ENCODE measurements at places on chromosomes 11 and 22.

- DNase-seq, result peak; percentile 22
These were observed at the start of gene BARX2 for GRCh38 chr11:129375751-129376657. BARX2 (plus strand) TSS chr11:129375848; CDS start chr11:129376036, 188 bp downstream.

GRCh38 chr11:4903484-4903883, at the start of gene OR51A7:
OR51A7 (plus strand) TSS chr11:4903783; CDS start chr11:4907370, 3,587 bp downstream.
- no peak for DNase-seq

DNA sequence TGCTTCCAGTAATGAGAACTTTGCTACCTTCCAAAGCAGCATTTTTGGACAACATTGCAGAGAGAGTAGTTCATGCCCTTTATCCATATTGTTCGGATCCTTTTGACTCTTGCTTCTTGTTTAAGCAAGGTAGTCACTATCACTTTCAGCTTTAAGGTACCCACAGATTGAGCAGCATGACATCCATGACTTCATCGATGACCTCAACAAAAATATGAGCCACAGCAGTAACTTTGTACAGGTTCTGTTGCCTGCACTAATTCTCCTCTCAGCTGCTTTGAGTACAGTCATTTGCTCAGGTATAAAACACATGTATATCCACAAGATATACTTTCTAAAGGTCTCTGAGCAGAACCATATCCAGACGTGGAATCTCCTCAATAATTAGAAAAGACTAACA, 546.3 kb downstream of the SOX6 start:
- DNase-seq, result no peak

- DNase-seq, result no peak
These were observed 16.6 kb downstream of the DERL3 start for GRCh38 chr22:23822101-23822671.

- DNase-seq, result no peak
These were observed 85.8 kb downstream of the TRMU start for GRCh38 chr22:46421267-46421666.

DNA sequence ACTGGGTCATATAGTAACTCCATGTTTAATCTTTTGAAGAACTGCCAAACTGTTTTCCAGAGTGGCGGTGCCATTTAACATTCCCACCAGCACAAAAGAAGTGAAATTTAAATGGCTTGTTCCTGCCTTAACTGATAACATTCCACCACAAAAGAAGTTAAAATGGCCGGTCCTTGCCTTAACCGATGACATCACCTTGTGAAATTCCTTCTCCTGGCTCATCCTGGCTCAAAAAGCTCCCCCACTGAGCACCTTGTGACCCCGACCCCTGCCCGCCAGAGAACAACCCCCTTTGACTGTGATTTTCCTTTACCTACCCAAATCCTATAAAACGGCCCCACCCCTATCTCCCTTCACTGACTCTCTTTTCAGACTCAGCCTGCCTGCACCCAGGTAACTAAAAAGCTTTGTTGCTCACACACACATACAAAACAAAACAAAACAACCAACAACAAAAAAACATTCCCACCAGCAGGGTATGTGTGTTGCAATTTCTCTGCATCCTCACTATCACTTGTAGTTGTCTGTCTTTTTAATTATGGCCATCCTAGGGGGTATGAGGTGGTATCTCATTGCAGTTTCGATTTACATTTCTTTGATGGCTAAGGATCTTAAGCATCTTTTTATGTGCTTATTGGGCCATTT, 109.0 kb downstream of the FAR1 start:
- DNase-seq, result no peak

GRCh38 chr22:42056757-42057511, 13.7 kb downstream of the NAGA start:
- DNase-seq, result no peak

GRCh38 chr11:64861227-64861975, 16.9 kb upstream of the CDC42BPG start:
- DNase-seq, result no peak

GRCh38 chr11:133928628-133929059, 28.1 kb downstream of the IGSF9B start:
- DNase-seq, result peak; percentile 43

GRCh38 chr11:45532546-45532945, 132.9 kb downstream of the CHST1 start:
- DNase-seq, result no peak

DNA sequence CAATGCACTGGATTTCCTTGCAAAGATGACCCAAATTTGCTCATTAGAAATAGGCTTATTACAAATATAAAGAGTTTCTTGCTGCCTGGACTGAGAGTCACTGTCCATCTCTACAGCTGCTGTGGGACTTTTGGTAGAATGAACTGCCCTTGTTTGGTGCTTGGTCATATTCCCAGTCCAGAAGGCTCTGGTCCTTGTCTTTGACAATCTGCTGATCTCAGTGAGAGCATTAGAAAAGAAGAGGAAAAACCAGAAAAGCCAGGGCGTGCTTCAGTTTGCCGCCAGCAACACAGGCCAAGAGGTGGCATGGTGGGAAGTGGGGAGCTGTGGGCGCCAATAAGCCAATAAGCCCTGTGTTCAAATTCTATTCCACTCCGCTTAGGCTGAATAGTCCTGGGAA, 48.2 kb upstream of the PARVA start:
- no peak for DNase-seq

DNA sequence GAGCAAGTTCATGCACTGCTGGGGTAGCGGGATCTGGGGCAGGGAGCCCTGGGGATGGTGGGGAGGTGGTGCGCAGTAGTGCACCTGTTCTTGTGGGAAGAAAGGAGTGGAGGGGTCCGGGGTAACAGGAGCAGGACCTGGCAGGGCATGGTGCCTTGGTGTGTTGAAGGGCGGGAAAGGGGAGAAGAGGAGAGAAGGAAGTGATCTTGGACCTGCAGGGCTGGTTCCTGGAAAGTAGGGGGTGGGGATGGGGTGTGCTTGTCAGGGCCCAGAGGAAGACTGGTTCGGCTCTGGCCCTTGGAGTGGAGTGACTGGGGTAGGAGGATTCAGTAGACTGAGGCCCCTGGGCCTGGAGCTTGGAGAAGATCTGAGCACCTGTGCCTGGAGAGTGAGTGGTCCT, 10.9 kb upstream of the CAPN5 start:
- DNase-seq, result no peak

DNA sequence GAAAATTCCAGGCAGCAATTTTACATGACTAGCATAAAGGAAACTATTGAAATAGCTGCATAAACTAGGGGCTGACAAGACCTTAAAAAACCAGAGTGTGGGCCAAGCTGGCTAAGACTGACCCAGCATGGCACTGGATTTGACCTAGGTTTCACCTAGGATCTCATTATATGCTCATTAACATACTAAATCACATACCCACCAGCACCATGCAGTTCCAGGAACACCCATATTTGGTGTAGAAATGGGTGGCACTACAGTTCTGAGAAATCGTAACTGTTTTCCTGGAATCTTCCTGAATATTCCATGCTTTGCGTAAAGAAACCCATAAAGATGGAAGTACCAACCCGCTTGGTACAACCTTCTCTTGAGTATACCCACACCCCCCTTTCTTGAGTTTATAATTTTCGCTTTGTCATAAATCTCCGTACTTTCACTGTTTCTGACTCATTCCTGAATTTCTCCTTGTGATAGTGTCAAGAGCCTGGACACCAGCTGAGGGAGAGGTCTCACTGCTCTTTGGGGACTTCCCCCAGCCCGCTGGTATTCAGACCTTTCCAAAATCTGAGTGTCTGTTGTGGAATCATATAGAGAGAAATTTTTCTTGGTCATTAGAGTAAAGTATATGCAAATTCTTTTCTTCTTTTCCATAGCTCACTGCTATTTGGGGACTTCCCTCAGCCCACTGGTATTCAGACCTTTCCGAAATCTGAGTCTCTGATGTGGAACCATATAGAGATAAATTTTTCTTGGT, 55.1 kb downstream of the MTMR3 start:
- no peak for DNase-seq

DNA sequence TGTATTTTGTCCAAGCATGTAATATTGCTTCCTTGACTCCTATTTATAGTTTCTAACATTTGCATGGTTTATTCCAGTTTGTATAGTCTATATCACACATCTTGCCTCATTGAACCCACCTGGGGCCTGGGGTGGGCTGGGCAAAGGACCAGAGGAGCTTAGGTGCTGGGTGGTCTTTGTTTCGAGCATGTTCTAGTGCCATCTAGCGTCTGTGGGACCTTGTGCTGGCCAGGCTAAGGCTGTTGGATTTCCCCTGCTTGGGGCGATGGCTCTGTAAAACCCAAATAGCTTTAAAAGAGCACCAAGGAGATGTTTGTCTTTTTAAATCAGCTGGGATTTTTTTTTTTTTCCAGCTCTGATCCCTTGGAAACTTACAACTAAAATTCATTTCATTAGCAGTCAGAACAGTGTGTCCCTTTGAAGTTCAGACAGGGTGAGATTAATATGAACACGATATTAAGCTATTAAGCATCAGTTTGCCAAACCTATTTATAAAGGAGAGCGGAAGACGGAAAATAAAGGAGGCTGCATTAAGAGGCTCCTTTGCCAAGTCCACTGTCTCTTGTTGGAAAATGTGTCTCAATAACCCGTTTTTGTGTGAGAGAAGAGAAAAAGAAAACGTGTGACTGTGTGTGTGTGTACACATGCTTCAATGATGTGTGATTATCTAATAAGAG, 157.4 kb downstream of the COMMD9 start:
- DNase-seq, result peak; percentile 16

- no peak for DNase-seq
These were observed 8.6 kb downstream of the EXPH5 start for GRCh38 chr11:108584973-108585372.

GRCh38 chr11:78815831-78816230, 241.2 kb upstream of the NARS2 start:
- DNase-seq, result no peak

DNA sequence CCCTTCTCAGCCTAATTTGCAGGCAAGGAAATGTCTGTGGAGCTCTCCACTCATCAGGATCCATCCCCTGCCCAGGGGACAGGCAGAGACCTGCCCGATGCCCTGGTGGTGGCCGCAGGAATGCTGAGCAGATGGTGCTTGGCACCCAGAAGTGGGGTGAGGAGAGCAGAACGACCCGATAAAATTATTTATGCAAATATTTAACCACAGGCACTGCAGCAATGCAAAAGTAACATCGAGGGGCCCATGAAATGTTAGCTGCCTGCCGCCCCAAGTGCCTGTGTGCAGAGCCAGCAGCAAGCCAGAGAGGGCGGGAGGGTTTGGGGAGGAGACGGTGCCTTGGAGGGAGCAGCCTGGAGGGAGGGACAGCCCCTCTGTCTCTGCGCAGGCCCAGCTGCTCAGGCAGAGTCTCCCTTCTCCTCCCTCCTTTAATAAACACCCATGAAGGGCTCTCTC, 205.5 kb downstream of the CTTN start:
- DNase-seq, result no peak

DNA sequence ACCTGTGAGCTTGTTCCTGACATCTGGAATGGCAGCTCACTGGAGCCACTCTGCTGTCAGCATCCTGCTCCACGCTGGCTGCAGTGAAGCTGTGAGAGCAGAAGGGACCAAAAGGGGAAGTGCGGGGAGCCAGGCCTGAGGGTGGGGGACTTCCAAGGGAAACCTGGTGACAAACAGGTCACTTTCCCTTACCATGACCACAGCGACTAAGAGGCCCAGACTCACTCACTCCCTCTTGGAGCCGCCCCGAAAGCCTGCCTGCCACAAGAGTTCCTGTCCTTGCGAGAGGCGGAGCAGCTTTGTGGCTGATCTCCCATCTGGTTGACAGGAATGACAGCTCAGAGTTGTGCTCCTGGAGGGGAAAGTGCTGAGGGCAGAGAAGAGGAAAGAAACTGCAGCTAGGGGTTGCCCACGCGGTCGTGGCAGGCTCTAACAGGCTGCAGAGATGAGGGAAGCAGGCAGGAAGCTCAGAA, 183.8 kb upstream of the NTM start:
- DNase-seq, result peak; percentile 70

DNA sequence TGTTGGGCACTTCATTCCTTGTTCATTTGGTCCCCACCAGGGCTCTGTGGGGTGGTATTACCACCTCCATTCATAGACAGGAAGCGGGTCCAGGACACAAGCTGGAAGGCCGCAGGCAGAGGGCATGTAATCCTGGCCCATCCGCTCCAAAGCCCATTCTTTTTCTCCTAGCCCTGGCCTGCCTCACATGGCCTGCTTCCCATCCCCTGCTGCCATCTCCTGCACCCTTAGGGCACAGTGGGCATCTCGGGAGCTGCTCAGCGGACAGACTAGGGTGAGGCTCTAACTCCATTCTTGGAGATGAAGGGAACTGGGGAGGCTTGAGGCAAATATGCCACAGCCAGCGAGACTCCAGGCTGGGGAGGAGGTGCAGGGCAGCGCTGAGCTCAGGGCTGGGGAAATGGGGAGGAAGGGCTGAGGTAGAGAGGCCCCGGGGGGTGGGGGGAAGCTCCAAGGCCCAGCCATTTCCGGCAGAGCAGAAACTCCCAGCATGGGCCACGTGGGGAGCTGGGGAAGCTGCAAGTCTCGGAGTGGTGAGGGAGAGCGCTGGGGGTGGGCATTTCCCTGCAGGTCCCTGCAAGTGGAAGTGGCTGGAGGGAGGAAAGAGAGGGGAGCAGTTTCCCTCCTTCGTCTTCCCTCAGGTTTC, 14.3 kb upstream of the BCL9L start:
- DNase-seq, result no peak

DNA sequence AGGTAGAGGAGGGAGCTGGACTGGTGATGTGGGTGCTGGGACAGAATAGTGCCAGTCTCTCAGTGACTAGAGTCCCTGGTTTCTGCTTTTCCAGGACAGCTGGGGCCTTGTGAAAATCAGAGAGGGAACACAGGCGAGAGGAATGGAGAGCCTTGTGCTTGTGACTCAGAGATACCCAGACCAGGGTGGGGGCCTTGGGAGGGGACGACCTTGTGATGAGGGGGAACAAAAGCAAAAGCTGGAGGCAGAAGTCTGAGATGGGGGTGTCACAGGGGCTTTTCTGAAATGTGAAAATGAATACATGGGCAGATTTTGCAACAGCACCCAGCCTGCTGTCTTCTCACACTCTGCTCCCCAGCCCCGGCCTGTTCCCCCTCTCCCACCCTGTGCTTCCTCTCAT, 3.4 kb upstream of the NR1H3 start:
- no peak for DNase-seq

GRCh38 chr11:44835296-44835695, 108.5 kb downstream of the TSPAN18 start:
- DNase-seq, result no peak
